Fibroblast of the aortic adventitia (primary cell): ENCODE measurements at places on chromosomes 2 and 18. TPM values are rescaled to one million over a fixed set of nuclear protein-coding genes. Genes with fewer than 3 reads are reported as not detected.

The RAB17 gene
- total RNA-seq: 0.54 and 3.5 TPM in 2 replicates

The NPAS2 gene
- 5.4 and 24.3 TPM in 2 replicates for total RNA-seq

The TNFRSF11A gene
- total RNA-seq: 0.08 and 1.1 TPM in 2 replicates

The STARD6 gene
- not detected in 2 replicates for total RNA-seq

The SULT1C2 gene
- total RNA-seq: 0.27 and 2.6 TPM in 2 replicates

The SRD5A2 gene
- 0.09 TPM in 1 of 2 replicates, not detected in the other for total RNA-seq

The ALPI gene
- not detected in 2 replicates for total RNA-seq

The FIGN gene
- total RNA-seq: 2.5 and 4.1 TPM in 2 replicates

The DNAJC10 gene
- total RNA-seq: 184 and 413 TPM in 2 replicates

The DYTN gene
- not detected in 2 replicates for total RNA-seq

The ERBB4 gene
- 0.16 and 5.8 TPM in 2 replicates for total RNA-seq

The CNTNAP5 gene
- under 0.01 TPM in 1 of 2 replicates, not detected in the other for total RNA-seq

The SIGLEC15 gene
- total RNA-seq: 8.4 TPM in 1 of 2 replicates, not detected in the other

The RAD51AP2 gene
- 0.09 TPM in 1 of 2 replicates, not detected in the other for total RNA-seq

The KDM3A gene
- 28.9 and 52.5 TPM in 2 replicates for total RNA-seq

The IL36G gene
- total RNA-seq: not detected in 2 replicates

The COLEC11 gene
- total RNA-seq: 0.09 and 0.65 TPM in 2 replicates

The MOGAT1 gene
- not detected in 2 replicates for total RNA-seq

The MLPH gene
- 5.2 and 6.1 TPM in 2 replicates for total RNA-seq

The RNF144A gene
- total RNA-seq: 5.8 and 10.8 TPM in 2 replicates

The GALNT1 gene
- total RNA-seq: 46.9 and 49.0 TPM in 2 replicates

The MALL gene
- 10.1 and 442 TPM in 2 replicates for total RNA-seq

The MARCHF4 gene
- total RNA-seq: 0.57 and 1.3 TPM in 2 replicates

The TSGA10 gene
- 3.8 and 11.8 TPM in 2 replicates for total RNA-seq

The DSEL gene
- total RNA-seq: 18.5 and 108 TPM in 2 replicates

The EDAR gene
- not detected in 2 replicates for total RNA-seq

The KIF5C gene
- 0.09 TPM in 1 of 2 replicates, not detected in the other for total RNA-seq

The IMPA2 gene
- total RNA-seq: 6.9 and 14.1 TPM in 2 replicates

The CFC1 gene
- total RNA-seq: not detected in 2 replicates

The ANKRD30B gene
- total RNA-seq: 0.36 and 2.7 TPM in 2 replicates

The MRO gene
- total RNA-seq: under 0.01 and 6.5 TPM in 2 replicates

The IL36RN gene
- not detected in 2 replicates for total RNA-seq

The RND3 gene
- 154 and 321 TPM in 2 replicates for total RNA-seq

The COLEC12 gene
- total RNA-seq: 63.9 and 109 TPM in 2 replicates

The COL4A3 gene
- total RNA-seq: 0.08 and 1.3 TPM in 2 replicates

The LOXL3 gene
- 11.9 and 18.5 TPM in 2 replicates for total RNA-seq

The DNAH7 gene
- 2.6 and 2.7 TPM in 2 replicates for total RNA-seq

The GPR39 gene
- 0.41 and 12.7 TPM in 2 replicates for total RNA-seq

The CFAP53 gene
- total RNA-seq: 0.27 and 0.57 TPM in 2 replicates

The SPTBN1 gene
- 254 and 293 TPM in 2 replicates for total RNA-seq

The NTSR2 gene
- not detected in 2 replicates for total RNA-seq

The LYPD1 gene
- total RNA-seq: 0.74 and 25.2 TPM in 2 replicates

The SP9 gene
- total RNA-seq: not detected in 2 replicates

The DOK6 gene
- total RNA-seq: 2.1 and 3.2 TPM in 2 replicates

The CDH7 gene
- not detected in 2 replicates for total RNA-seq

The RSAD2 gene
- 0.63 and 4.0 TPM in 2 replicates for total RNA-seq

The NEU2 gene
- total RNA-seq: not detected in 2 replicates

The TP53I3 gene
- 22.3 and 38.7 TPM in 2 replicates for total RNA-seq

The REG3G gene
- not detected in 2 replicates for total RNA-seq

The PTPN2 gene
- total RNA-seq: 29.4 and 41.5 TPM in 2 replicates

The DLX1 gene
- total RNA-seq: 0.41 and 0.99 TPM in 2 replicates

The CRYGC gene
- not detected in 2 replicates for total RNA-seq

The TANC1 gene
- total RNA-seq: 11.9 and 22.7 TPM in 2 replicates

The SERPINB12 gene
- total RNA-seq: not detected in 2 replicates

The MDH1B gene
- total RNA-seq: 0.81 and 15.1 TPM in 2 replicates

The GALNT5 gene
- 11.4 and 38.3 TPM in 2 replicates for total RNA-seq

The NPPC gene
- not detected in 2 replicates for total RNA-seq

The XIRP2 gene
- total RNA-seq: 0.09 TPM in 1 of 2 replicates, not detected in the other

The HOXD10 gene
- total RNA-seq: not detected in 2 replicates
